Esophagus squamous epithelium (tissue), 5 donors: ENCODE measurements at places on chromosomes 5 and 9.
A peak's percentile ranks its signal among the peaks of the same experiment; 100 is the strongest.

DNA sequence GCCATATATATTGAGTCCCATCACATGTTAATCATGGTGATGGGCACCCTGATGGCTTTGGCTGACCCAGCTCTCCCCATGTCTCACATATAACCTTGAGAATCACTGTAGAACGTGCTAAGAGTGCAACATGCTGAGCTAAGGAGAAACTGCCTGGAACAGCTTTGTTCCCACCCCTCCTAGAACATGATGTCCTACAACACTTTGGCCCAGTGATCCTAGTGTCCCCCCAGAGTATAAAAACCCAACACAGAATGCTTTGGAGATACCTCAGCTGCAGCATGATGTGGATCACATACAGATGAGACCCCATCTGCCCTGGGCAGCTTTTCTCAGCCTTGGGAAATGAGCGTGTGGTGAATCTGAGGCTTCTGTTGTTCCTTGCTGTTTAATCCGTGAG is 343.5 kb downstream of the NFIB start:
- no peak for DNase-seq
- H3K27me3 ChIP-seq = no peaks in the 10 kb centered on the region
- no peaks in the 10 kb centered on the region for H3K36me3 ChIP-seq
- H3K4me3 ChIP-seq = no peak overlapping the region
- no peaks in the 10 kb centered on the region for H3K4me1 ChIP-seq

DNA sequence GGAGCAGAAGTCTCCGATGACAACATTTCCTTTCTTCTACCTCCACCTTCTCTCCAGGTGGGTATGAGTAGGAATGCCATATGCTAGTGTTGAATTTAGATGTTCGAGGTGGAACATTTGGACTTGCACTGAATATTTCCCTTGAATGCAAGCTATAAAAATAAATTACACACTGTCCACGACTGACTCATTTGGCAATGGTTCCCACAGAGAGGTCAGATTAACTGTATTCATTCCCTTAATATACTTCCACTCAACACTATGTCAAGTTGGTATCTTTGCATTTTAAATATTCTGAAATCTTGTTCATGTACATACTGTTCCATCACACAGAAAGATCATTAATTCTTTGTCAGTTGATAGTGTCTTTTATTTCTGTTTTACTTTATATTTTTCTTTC is 222.6 kb upstream of the PIK3R1 start:
- no peak for DNase-seq
- H3K4me3 ChIP-seq = no peak overlapping the region
- H3K36me3 ChIP-seq = no peaks in the 10 kb centered on the region
- no peaks in the 10 kb centered on the region for H3K4me1 ChIP-seq
- no peaks in the 10 kb centered on the region for H3K27me3 ChIP-seq

GRCh38 chr9:18208166-18209059 is 265.5 kb upstream of the ADAMTSL1 start:
- H3K36me3 ChIP-seq = no peaks in the 10 kb centered on the region
- no peaks in the 10 kb centered on the region for H3K4me1 ChIP-seq
- H3K4me3 ChIP-seq = no peak overlapping the region
- H3K27ac ChIP-seq = no peak overlapping the region
- no peaks in the 10 kb centered on the region for H3K27me3 ChIP-seq

- H3K4me3 ChIP-seq = no peak overlapping the region
- H3K27ac ChIP-seq = peak overlapping the region; percentile 13
- H3K36me3 ChIP-seq = no peaks in the 10 kb centered on the region
These were observed 12.9 kb upstream of the F2RL1 start for GRCh38 chr5:76805821-76806505.

DNA sequence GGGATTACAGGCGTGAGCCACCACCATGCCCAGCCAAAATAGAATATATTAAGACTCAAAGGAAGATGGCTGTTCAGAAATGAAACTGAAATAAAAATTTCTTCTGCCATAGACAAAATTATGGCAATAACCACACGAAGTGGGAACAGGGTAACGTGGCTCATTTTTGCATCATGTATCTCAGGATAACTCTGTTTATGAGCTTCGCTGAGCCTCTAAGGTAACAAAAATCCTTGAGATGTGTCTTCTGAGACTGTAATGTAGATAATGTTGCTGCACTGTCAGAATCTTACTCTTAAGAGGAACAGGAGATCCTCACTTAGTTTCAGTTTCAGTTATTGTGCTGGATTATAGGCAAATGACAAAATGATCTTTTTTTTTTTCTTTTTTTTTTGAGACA is 153.8 kb downstream of the GOLPH3 start:
- peaks cover 17% of the 10 kb centered on the region for H3K4me1 ChIP-seq
- no peak overlapping the region for H3K27ac ChIP-seq
- no peaks in the 10 kb centered on the region for H3K27me3 ChIP-seq
- no peak for DNase-seq
- no peaks in the 10 kb centered on the region for H3K36me3 ChIP-seq

DNA sequence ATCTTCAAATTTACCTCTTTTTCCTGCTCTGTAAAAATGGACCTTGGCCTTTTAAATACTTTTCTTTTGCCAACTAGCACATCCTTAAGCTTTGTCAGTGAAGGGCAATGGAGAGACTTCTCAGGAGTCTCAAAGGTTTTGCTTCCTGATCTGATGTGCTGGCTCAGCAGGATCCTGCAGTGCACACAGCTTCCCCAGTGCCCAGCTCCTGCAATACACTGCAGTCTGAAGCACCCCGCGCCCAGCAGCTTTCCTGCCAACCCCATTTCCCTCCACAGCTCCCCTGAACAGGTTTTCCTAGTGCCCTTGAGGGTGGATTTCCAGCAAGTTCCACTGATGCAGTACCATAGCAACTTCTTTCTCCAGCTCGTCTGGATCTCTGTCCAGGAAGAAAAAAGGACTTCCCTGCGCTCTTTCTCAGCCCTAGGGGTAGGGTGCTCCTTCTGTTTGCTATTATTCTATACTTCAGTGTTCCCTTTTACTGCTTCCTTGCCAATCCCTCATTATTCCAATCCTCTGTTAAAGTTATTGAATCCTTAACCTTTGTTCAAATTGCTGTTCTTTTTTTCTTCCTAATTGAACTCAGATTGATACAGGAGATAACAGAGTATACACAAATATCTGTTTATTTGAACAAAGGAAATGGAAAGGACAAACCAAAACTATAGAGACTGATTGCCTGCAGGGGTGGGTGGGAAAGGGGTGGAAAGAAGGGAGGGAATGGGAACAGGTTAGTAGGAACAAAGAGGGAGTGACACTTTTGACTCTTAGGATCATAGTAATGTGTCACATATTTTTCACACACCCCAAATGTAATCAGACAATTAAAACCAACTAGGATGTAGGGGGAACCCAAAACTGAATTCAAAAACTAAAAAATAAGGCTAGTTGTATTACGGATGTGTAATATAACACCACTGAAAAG is 8.5 kb downstream of the SNAPC3 start:
- no peaks in the 10 kb centered on the region for H3K27me3 ChIP-seq
- H3K4me1 ChIP-seq = peaks cover 38% of the 10 kb centered on the region
- H3K4me3 ChIP-seq = no peak overlapping the region
- peak overlapping the region; percentile 12 for H3K27ac ChIP-seq
- DNase-seq = no peak
- peaks cover 9% of the 10 kb centered on the region for H3K36me3 ChIP-seq

- no peaks in the 10 kb centered on the region for H3K27me3 ChIP-seq
- no peaks in the 10 kb centered on the region for H3K36me3 ChIP-seq
- H3K27ac ChIP-seq = no peak overlapping the region
- no peak overlapping the region for H3K4me3 ChIP-seq
- H3K4me1 ChIP-seq = no peaks in the 10 kb centered on the region
- no peak for DNase-seq
These were observed 115.7 kb downstream of the FSTL4 start for GRCh38 chr5:133496631-133497030.

DNA sequence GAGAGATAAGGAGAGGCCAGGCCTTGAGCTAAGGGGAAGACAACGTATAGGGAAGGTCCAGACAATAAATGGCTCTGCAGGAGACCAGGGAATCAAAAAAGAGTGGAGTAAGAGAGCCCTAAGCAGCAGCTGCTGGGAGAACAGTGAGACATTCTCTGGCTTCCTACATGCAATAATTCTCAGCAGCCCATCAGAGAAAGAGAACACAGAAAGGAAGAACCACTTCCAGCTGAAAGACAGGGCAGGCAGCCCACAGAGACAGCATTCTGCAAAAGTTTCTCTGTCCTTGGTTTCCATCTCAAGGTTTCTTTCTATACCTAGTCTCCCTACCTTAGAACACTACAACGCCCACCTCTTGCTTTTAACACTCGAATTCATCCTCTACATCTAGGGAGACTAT is 189.9 kb downstream of the DEPDC1B start:
- no peaks in the 10 kb centered on the region for H3K27me3 ChIP-seq
- DNase-seq = no peak
- H3K27ac ChIP-seq = no peak overlapping the region
- H3K36me3 ChIP-seq = no peaks in the 10 kb centered on the region
- no peaks in the 10 kb centered on the region for H3K4me1 ChIP-seq

DNA sequence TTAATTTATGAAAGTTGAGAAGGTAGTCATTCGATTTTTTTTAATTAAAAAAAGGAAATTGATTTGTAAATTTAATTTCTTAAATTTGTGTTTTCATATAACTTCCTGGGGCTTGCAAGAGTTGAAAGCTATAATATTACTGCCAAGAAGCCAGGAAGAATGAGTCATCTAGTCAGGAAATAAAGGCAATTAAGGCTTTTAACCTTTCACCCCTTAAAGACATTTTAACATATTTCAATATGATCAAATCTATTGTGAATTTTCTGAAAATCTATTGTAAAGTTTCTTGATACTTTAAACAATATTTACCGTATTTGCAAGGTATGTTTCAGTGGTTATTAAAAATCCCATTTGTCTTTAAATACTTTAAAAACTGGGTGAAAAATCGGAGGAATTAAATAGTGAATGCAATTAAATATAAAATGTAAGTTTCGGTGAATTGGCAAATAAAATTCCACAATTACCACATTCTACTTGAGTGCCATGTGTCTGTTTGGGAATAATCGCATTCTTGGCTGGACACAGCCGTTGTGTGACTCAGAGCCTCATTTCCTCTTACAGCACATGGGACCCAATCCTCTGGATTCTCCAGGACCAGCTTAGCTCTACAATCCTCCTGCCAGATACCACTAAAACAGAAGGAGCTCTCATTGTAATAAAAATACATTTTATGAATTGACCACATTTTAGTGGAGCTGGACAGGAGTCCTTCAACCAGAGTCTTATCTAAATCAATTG is 310.7 kb downstream of the HCN1 start:
- H3K4me3 ChIP-seq = no peak overlapping the region
- H3K36me3 ChIP-seq = no peaks in the 10 kb centered on the region
- H3K27me3 ChIP-seq = no peaks in the 10 kb centered on the region
- DNase-seq = no peak
- no peaks in the 10 kb centered on the region for H3K4me1 ChIP-seq

DNA sequence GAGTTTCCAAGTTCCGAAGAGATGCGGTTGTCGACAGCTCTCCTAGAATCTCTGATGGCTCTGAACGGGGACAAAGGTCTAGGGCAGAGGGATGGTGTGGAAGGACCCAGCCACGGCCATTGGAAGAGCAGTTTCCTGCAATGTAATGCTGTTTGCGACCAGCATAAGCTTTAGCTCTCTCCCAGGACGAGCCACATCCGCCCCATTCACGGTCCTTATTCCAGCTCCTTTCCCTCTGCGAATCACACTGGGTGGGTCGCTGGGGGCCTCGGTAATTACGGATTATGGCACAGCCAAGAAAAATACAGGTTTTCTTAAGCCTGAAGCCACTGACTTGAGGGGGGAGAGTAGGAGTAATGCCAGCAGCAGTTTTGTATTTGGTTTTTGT is 22.7 kb downstream of the ANXA2R start:
- no peaks in the 10 kb centered on the region for H3K27me3 ChIP-seq
- no peak for DNase-seq

- H3K36me3 ChIP-seq = no peaks in the 10 kb centered on the region
- no peak for DNase-seq
- H3K27ac ChIP-seq = no peak overlapping the region
- no peak overlapping the region for H3K4me3 ChIP-seq
- H3K4me1 ChIP-seq = no peaks in the 10 kb centered on the region
These were observed 108.9 kb downstream of the MARCHF3 start for GRCh38 chr5:126921241-126922091.

- H3K36me3 ChIP-seq = no peaks in the 10 kb centered on the region
- H3K27me3 ChIP-seq = no peaks in the 10 kb centered on the region
- H3K27ac ChIP-seq = peak overlapping the region; percentile 94
- H3K4me3 ChIP-seq = no peak overlapping the region
- peaks cover 60% of the 10 kb centered on the region for H3K4me1 ChIP-seq
These were observed 2.0 kb upstream of the TRIM14 start for GRCh38 chr9:98121058-98121457.

DNA sequence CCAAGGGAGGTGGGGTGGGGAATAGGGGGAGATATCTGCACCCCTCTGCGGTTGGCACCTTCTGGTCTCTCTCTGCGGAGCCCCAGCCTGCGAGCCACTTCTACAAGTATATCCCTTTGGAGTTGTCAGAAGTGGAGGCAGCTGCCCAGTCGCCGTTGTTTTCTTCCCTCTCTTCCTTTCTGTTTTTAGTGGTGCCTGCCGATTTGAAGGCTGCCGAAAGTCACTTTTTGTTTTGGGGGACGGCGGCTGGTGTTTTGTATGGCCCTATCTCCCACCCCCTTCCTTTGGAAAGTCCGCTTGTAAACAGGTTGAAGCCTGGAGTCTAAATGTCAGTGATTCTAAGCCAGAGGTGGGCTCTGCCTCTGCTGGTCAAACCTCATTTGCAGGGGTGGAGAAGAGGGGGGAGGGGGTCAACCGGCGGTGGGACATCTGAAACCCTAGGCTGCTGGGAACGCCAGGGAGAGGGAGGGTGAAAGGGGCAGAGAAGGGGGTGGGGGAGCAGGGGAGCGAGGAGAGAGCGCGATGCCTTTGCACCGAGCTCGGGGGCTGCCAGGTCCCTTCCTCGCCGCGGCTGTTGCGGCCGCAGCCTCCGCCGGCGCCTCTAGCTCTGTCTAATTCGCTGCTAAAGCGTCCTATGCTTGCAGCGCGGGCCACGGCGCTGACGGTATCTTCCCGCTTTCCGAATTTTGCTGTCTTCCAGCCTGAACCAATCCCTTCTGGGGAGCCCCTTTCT is at the start of gene FGF10:
Gene FGF10, minus strand, starts transcription at position 331 of the 733 bp plus-strand sequence. CDS start 738 bp downstream, outside the sequence.
- H3K4me3 ChIP-seq = peak within 1 kb of the TSS; percentile 63
- no peaks in the 10 kb centered on the region for H3K27me3 ChIP-seq
- no peak for DNase-seq
- H3K36me3 ChIP-seq = no peaks in the 10 kb centered on the region
- H3K27ac ChIP-seq = no peak within 1 kb of the TSS

GRCh38 chr9:99821396-99822108 is at the start of gene NR4A3:
Gene NR4A3 (plus strand): TSS chr9:99821885. CDS start chr9:99828043, 6,158 bp downstream.
- peak within 1 kb of the TSS; percentile 91 for H3K4me3 ChIP-seq
- H3K27me3 ChIP-seq = peaks cover 47% of the 10 kb centered on the region
- DNase-seq = peak; percentile 58

- DNase-seq = no peak
- no peaks in the 10 kb centered on the region for H3K27me3 ChIP-seq
- H3K36me3 ChIP-seq = no peaks in the 10 kb centered on the region
- peaks cover 12% of the 10 kb centered on the region for H3K4me1 ChIP-seq
- no peak overlapping the region for H3K4me3 ChIP-seq
These were observed 72.2 kb downstream of the PTCD2 start for GRCh38 chr5:72392326-72392733.

GRCh38 chr5:142404046-142404477 is 79.2 kb upstream of the SPRY4 start:
- no peak overlapping the region for H3K4me3 ChIP-seq
- peaks cover 3% of the 10 kb centered on the region for H3K4me1 ChIP-seq
- H3K27me3 ChIP-seq = no peaks in the 10 kb centered on the region
- H3K36me3 ChIP-seq = no peaks in the 10 kb centered on the region
- peak overlapping the region; percentile 76 for H3K27ac ChIP-seq
